ENCODE measurements at places on chromosomes 3 and 15.

- DNase-seq = no peak
Observed at GRCh38 chr3:184379358-184380184, at the start of gene CHRD. Gene CHRD, plus strand, starts transcription at chr3:184380054. Its CDS starts 265 bp downstream, at chr3:184380319.

- DNase-seq = no peak
Observed at GRCh38 chr15:56943403-56943802, 25.0 kb downstream of the TCF12 start.

- peak; percentile 40 for DNase-seq
Observed at GRCh38 chr15:78264304-78265136, at the start of gene DNAJA4. Gene DNAJA4, plus strand, starts transcription at chr15:78264562. Its CDS starts 202 bp downstream, at chr15:78264764.

DNA sequence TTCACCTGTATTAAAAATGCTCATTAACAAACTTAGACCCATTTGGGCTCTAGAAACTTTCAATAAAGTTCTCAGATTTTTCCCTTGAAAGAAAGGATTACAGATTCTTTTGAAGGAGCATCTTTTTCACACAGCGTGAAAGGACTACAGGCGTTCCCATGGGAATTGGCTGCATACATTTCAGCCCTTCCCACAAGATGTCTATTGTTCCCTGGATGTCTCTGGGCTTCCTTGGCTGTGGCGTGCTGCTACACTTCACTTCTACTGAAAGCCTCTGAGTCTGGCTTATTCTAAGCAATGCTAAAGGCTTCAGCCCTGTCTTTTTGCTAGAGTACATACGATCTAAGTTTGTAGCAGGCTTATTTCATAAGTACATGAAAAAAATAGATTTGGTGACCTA lies 1.4 kb downstream of the VEPH1 start:
- DNase-seq = no peak

DNA sequence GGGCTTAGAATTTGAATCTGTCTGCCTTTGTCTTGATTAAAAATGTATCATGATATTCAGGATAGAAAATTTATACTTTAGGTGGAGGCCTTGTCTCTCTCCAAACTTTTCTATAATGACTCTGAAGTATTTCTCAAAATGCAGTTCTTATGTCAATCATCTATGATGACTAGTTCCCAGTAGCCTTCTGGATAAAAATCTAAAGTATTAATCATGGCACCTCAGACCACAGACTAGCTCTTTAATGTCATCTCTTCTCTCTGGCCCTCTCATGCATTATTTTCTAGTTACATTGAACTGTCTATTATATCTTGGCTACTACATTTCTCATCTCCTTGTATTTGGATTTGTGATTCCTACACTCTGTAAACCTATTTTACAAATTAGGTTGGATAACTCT lies 96.9 kb downstream of the ZPLD1 start:
- peak; percentile 50 for DNase-seq
